ENCODE measurements at places on chromosomes 2 and 18.

DNA sequence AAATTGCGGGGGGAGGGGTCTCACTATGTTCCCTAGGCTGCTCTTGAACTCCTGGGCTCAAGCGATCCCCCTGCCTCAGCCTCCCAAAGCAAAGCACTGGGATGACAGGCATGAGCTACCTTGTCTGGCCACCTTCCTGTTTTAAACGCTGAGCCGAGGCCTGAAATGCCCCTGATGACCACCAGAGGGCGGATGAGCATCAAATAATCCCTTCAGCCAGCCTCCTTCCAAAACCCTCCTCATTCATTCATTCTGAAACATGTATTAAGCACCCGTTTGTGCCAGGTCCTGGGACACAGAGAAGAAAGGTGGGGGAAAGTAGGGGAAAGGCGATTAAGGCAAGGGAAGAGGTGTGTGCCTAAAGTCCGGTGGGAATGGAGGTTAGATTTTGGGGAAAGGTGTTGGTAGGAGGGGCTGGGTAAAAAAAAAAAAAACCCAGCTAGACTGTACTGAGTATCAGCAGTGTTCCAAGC is 30.7 kb upstream of the PTMA start:
- DNase-seq = peak; percentile 95

- no peak for DNase-seq
Observed at GRCh38 chr2:11610624-11611242, 59.3 kb downstream of the NTSR2 start.

DNA sequence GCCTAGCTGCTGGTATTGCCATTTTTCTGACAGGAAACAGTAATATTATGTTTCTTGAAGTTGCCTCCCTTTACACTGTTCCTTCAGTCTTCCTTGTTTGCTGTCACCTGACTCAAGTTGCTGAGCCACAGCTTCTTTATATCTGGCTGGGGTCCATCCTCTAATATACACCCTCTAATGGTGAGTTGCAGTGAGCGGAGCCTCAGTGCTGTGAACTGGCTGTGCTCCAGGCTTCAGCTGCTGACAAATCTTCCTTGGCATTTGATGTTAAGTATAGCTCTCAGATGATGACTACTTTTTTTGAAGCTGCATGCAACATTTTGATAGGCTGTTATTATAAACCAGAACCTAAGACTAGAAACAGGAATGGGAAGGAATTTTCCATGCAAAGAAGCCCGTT is 366.7 kb downstream of the NUP35 start:
- peak; percentile 9 for DNase-seq

GRCh38 chr2:254241-254640 is 9.6 kb downstream of the SH3YL1 start:
- DNase-seq = peak; percentile 61

DNA sequence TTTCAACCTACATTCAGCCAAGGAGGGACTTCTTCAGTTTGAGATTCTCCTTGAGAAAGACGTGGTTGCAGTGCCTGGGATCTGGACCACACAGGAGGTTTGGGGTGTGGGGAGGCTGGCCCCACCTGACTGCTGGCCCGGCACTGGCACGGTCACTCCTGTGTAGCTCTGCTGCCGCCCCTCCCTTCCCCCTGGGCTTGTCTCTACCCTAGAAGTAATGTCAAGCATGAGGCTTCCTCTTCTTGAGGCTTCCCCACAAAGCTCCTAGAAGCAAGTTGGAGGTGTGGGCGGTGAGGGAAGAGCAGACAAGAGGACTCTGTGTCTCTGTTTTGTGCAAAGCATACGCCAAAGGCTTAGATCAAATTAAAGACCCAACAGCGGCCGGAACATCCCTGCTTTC is 8.7 kb downstream of the KLHL29 start:
- no peak for DNase-seq

DNA sequence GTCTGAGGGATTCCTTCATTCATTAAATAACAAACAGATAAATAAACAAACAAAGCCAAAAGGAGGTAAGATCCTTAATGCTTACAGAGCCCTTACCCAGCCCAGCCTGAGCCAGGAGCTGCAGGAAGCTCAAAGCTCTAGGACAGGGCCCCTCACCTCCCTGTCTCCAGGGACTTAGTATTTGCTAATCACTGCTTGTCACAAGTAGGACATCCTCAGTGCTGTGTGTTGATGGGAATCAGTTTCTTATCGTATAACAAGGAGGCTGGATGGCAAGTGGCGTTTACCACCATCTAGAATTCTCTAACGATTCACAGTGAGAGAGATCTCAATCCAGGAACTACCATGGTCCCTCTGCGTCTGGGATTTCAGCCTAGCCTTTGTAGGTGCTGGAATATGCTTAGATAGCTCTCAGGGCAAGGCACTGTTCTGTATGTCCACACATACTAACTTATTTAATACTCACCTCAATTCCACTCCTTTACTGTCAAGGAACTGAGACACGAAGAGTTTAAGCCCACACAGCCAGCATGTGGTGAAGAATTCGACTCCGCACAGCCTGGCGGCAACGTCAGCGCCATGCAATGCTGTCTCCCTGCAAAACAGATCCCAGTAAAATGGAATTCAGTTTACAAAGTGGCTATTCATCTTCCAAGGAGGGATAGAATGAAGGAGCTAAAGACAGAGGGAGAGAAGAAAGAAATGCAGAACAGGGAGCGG is 164.8 kb downstream of the MYCN start:
- DNase-seq = no peak

Measured in SJCRH30 (cell line).